ENCODE measurements at places on chromosomes 6 and 20.

DNA sequence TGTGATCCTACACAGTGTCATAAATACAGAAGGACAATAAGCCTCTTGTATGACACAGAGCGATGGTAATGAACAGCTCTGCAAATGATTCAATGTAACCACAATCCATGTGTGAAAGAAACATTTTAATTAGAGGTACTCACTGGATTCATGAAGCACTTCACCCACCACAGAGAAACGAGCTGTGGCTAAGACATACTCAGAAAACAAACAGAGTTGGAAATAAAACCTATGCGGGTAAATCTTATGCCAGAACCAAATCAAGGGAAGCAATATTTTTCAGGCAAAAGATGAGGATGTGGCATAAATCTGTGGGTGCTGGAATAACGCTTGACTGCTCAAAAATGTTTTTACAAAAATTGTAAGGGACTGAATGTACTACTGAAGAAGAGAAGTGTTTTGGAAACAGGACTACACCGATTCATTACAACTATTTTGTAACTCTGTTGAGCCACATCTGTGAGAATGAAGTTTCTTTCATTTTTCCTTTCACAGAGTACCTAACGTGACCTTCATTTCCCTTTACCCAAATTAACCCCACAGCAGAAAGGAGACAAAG, 112.1 kb downstream of the WDR27 start:
- DNase-seq, result peak; percentile 77

- no peak for DNase-seq
These were observed 200.7 kb upstream of the SPTLC3 start for GRCh38 chr20:12808006-12808567.

GRCh38 chr6:39189915-39190544, 39.2 kb downstream of the KCNK5 start:
- no peak for DNase-seq

DNA sequence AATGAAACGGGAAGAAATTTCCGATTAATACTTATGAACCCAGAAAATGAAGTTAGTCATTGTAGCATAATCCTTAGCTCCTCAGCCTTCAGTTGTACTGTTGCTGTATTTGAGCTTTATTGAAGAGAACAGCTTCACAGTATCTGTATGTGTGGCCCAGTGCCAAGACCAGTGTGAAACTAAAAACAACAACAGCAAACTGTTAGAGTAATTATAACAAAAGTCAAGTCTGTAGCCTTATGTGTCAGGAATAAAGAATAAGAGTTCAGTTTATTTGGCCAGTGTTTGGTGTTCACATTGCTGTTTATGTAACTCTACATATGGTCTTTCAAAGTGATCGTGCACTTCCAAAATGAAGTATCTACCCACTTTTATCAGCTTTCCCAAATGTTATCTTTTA, 70.9 kb downstream of the ARID1B start:
- DNase-seq, result no peak

- no peak for DNase-seq
These were observed 77.7 kb upstream of the SLC22A23 start for GRCh38 chr6:3534599-3534998.

GRCh38 chr6:6393069-6393529, 72.6 kb upstream of the F13A1 start:
- DNase-seq, result no peak

GRCh38 chr6:157987788-157988699, 6.4 kb downstream of the SYNJ2 start:
- no peak for DNase-seq

DNA sequence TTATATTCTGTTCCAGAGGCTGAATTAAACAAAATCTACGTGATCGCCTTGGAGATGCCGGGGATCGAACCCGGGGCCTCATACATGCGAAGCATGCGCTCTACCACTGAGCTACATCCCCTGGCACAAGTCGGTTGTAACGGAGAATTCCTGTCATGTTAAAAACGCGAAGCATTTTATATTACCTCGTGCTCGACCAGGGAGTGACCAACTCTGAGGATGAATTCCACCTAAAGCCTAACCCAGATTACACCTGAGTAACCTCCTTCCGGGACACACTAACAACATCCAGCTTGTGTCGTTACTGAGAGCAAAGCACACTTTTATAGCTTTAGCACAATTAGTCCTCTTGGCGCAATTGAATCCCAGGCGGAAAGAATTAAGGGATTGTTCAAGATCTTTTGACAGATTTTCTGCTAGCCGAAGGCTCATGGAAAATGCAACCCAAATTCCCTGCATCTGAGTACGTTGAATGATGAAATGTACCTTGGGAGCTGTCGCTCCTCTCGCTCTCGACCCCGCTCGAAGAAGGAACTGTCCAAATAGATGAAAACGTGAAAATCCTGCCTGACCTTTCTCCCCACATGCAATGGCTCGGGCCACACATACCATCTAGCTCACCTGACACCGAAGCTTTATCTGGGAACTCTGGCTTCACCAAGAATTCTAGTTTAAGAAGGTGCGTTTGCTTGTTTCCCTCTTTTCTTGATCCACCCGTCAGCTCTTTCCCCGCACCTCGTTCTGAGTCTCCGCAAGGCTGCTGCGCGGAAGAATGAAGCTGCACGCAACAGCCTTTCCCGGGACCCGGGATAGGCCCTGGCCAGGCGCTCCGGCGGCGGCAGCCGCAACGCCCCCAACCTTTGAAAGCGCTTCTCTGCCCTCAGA, 148.3 kb downstream of the GPX5 start:
- peak; percentile 61 for DNase-seq

GRCh38 chr20:60365064-60365666, 406.9 kb downstream of the CDH26 start:
- DNase-seq, result no peak

- no peak for DNase-seq
These were observed 637 bp upstream of the HIVEP2 start for GRCh38 chr6:142945446-142946180.

DNA sequence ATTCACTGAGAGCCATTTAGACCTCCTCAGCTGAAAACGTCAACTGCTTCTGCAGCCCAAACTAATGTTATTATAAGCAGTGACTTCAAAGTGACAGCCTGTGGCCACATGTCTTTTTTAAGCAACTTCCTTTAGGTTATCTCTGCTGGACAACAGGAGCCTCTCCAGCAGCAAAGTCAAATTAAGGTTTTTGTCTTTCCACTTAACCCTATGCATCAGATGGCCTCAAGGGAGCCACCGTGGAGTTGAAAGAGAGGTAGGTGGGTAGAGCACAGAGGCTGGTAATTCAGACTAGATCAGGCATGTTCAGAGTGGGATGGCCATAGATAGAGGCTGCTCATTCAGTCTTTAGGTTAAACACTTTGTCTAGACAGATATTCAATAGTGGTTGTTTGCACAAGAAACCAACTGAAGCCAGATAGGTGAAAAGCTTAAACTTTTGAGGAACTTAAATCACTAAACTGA, 300.6 kb upstream of the ECI2 start:
- no peak for DNase-seq

- no peak for DNase-seq
These were observed 183.4 kb downstream of the ALDH8A1 start for GRCh38 chr6:134766497-134766896.

- DNase-seq, result peak; percentile 66
These were observed 27.3 kb downstream of the GSTA3 start for GRCh38 chr6:52881996-52882841.

DNA sequence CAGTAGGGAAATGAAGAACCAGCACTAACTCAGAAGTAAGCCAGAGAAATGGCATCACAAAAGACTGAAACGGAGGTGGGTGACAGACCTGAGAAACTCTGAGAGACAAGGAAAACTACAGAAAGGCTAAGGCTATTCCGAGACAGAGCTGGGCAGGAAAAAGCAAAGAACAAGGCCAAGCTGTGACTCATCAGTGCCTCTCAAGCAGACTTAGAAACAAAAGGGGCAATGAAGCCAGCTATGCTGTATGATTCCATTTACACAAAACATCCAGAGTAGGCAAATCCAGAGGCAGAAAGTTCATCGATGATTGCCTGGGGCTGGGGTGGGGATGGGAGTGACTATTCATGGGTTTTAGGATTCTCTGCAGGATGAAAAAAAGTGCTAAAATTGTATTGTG, 50.0 kb downstream of the SLC23A2 start:
- peak; percentile 71 for DNase-seq

DNA sequence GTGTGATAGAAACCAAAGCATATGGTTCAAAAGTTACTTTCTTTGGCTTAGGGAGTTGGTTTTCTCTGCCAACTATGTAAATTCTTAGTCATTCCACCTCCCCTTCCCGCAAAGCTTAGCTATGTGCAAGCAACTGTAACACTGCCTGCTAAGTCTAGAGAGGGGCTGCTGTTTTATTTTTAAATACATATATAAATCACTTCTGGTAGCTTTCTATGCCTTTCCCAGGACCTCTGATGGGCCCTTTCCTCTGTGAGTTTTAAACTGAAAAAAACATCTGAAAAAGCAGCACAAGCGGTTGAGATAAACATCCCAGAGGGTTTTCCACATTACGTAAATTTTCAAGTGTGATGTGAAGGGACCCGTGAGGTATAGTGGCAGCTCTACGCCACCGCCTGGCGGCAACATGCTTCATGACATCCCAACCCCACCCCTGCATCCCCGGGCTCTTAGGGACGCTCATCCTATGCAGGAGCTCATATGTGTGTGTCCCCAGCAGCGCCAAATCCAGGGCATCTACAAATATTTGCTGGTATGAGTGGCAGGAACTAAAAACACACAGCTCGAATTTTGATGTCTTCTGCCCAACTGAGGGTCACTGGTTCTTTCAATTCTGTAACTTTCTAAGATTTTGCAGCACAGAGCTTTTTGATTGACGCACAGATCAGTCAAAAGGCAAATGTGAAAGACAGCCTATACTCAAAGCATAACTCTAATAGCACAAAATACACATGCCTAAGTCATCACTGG, 12.7 kb downstream of the SAYSD1 start:
- peak; percentile 75 for DNase-seq

GRCh38 chr6:144213315-144213714, 63.0 kb downstream of the STX11 start:
- peak; percentile 20 for DNase-seq

- peak; percentile 78 for DNase-seq
These were observed 49.4 kb upstream of the CARMIL1 start for GRCh38 chr6:25229671-25230321.

- no peak for DNase-seq
These were observed 174.3 kb downstream of the CDKAL1 start for GRCh38 chr6:20708367-20709124.

- DNase-seq, result no peak
These were observed 187.4 kb downstream of the KIF16B start for GRCh38 chr20:16385891-16386290.

GRCh38 chr6:37630281-37630799, 67.3 kb downstream of the MDGA1 start:
- DNase-seq, result peak; percentile 78

GRCh38 chr6:33248643-33248931, 23.1 kb downstream of the VPS52 start:
- peak; percentile 42 for DNase-seq

DNA sequence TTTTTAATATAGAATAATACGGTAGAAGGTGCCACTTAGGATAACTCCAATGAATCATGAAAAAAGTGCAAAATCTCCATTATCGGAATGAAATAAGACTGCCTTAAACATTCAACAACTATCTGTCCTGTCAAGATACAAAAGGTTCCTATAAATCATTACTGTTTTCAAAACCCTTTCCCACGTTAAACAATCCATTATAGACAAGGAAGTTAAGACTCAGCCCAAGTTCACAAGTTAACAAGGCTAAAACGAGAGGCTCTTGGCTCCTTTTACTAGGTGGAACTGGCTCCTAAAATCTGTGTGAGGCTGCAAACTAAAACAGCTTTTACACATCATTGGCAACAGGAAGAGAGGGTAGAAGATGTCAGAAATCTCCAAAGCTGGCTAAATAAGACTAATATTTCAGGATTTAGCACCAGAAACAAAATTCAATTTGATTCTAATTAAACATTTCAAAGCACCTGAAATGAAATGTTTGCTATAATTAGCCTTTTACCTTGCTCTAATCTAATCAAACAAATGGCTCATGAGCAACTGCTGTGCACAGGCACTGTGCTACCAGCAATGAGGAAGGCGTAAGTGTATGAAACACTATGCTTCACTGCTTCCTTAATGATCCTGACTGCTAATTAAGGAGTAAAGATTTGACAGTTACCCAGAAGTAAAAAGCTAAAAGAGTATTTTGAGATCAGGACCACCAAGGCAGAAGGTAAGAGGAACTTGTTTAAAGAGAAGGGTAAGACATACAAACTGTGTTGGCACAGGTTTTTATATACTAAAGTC, 109.7 kb downstream of the DST start:
- no peak for DNase-seq

- DNase-seq, result peak; percentile 59
These were observed 151.6 kb downstream of the SASH1 start for GRCh38 chr6:148494226-148494625.

Measured in fibroblast of gingiva (primary cell).